LHCN-M2 (cell line): ENCODE measurements at places on chromosomes 12 and 14. TPM values are rescaled to one million over a fixed set of nuclear protein-coding genes. Genes with fewer than 3 reads are reported as not detected.

DNA sequence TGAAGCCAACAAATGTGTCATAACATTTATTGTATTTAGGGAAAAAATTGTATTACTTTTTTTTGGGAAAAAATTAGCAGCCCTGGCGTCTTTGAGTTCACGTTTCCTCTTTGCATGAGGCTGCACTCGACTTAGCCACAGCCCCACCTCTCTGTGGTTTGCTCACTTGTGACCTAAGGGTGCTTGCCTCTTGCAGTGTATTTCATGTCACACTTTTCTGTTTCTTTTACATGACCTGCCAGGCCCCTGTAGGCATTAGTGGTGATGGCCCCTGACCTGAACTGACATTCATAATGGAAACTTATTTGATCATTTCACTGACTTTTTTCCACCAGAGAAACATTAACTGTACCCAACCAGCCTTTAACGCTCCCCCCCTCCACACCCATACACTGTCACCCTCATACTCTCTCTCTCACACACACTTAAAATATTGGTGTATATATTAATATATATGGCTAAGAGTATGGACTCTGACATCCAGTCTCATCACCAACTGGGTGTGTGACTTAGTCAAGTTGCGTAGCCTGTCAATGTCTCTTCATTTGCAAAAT, 122.9 kb downstream of the PRKCH start:
- no peak for DNase-seq

DNA sequence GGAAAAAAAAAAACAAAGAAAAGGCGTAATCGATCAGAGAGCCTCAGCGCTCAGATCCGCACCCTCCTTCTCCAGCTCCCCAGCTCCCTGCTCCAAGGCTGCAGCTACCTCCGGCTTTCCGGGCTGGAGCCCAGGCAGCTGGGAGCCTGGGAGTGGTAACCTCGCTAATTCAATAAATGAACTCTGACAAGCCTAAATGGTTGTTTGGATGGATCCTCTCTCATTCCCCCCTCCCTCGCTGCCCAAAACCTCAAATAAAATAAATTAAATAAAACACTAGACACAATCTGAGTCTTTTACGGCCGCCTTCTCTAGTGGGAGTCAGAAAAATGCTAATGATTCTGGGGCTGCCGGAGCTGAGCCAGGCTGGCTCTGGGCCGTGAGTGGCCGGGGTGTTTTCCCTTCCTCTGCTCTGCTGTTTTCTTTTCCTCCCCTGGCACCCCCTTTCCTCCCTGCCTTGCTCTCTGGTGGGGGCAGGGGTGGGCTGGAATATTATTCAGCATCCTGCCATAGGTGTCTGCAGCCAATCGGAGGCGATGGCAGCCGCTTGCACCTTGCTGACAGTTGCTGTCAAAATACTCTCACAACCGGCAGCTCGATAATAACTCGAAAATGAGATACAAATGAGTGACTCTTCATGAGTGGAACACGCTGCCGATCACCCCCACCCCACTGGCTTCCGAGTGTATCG, 76.1 kb downstream of the RBM19 start:
- DNase-seq: no peak

GRCh38 chr14:49972131-49972671, 79.3 kb downstream of the ARF6 start:
- peak; percentile 61 for DNase-seq

- no peak for DNase-seq
Measured at GRCh38 chr12:124332900-124333299, 38.0 kb downstream of the RFLNA start.

DNA sequence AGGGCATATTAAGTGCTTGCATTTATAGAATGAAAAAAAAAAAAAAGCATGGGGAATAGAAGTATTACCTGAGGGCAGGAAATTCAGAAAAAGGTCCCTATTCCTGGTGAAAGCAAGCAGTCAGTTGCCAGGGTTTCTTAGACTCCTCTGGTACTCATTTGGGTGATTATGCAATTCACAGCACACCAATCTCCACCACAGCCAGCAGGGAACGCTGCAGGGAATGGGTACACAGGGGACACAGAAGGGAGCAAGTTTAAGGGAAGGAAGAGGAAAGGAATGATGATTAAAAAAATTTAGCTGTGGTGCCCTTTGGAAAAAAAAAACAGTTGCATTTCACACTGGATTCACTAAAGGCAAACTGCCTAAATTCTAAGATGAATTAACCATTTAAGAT, 14.2 kb downstream of the BLTP3B start:
- DNase-seq: peak; percentile 80

Gene SAMD4A
- total RNA-seq: 9.2 and 12.3 TPM in 2 replicates

Gene TMEM260
- total RNA-seq: 12.7 and 13.9 TPM in 2 replicates

Gene CLEC2A
- not detected in 2 replicates for total RNA-seq

Gene PIWIL1
- not detected in 2 replicates for total RNA-seq
